Neural crest cell (in vitro differentiated cells): ENCODE measurements at places on chromosomes 4 and X. TPM values are rescaled to one million over a fixed set of nuclear protein-coding genes. Genes with fewer than 3 reads are reported as not detected.
A peak's percentile ranks its signal among the peaks of the same experiment; 100 is the strongest.

The CSAG3 gene
- total RNA-seq = not detected in 2 replicates

The IL13RA1 gene
- 9.9 and 10.2 TPM in 2 replicates for total RNA-seq

DNA sequence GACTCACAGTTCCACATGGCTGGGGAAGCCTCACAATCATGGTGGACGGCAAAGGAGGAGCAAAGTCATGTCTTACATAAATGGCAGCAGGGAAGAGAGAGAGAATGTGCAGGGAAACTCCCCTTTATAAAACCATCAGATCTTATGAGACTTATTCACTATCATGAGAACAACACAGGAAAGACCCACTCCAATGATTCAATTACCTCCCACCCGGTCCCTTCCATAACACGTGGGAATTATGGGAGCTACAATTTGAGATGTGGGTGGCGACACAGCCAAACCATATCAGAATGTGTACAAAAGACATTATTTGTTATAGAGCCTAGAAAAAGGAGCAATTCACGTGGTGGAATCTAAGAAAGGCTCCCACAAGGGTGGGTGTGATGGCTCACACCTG, 10.8 kb upstream of the HERC6 start:
- no peak overlapping the region for H3K4me3 ChIP-seq
- H3K4me1 ChIP-seq = no peaks in the 10 kb centered on the region
- H3K36me3 ChIP-seq = peaks cover 5% of the 10 kb centered on the region
- no peaks in the 10 kb centered on the region for H3K27me3 ChIP-seq
- DNase-seq = no peak

DNA sequence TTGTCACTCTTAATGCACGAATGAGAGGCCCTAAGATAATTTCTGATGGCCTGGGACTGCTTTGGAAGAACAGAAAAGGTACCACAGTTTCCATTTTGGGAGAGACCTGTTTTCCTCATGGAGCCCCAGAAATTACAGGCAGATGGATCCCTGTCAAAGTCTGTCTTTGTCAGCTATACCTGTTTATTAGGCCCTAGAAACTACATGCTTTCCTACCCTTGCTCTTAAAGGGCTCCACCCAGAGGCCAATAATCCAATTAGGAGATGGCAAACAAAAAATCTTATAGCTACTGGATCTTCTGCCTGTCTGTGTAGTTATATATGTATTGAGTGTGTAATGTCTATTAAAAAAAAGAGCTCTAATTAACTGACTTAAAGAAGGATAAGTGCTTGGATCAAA, 141.3 kb downstream of the NR3C2 start:
- H3K4me1 ChIP-seq = no peaks in the 10 kb centered on the region
- H3K27ac ChIP-seq = no peak overlapping the region
- peaks cover 6% of the 10 kb centered on the region for H3K36me3 ChIP-seq

DNA sequence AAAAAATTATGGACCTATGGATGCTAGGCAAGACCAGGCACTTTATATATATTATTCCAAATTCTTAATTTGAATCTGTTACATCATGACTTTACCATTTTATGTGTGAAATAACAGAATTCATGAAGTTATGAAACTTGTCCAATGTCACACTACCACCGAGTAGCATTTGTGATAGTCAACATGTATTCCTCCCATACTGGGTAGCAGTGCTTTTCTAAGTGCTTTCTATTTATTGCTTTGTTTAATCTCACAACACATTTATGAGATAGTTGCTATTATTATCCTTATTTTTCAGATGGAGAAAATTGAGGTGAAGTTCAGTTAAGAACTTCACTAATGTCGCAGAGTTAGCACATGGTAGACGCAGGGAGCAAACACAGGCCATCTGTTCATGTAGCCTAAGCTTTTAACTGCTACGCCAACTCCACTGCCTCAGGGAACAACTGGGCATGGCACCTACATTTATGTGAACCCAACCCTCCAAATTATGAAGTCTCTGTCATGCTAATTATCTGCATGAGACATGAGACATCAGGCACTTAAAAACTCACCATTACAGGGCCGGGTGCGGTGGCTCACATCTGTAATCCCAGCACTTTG, 20.8 kb downstream of the GUCY1A1 start:
- H3K27ac ChIP-seq = no peak overlapping the region
- H3K36me3 ChIP-seq = no peaks in the 10 kb centered on the region
- no peaks in the 10 kb centered on the region for H3K27me3 ChIP-seq
- no peak for DNase-seq

DNA sequence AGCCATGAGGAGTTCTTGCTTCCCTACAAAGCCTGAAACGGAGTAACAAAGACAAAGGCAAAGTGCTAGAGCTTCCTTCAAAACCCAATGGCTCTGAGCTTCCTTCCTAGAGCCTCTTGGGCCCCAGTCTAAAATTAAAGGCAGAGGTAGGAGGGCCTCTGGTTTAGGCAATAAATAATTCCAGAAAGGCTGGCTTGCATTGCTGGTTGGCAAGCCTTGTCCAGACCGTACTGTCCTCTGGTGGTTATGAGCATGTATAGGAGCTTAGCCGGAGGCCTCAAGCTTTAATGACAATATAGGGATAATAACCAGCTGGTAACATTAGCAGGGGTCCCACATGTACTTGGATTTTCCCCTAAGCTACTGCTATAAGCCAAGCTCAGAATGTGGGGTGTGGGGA, 237.3 kb downstream of the AR start:
- H3K27ac ChIP-seq = no peak overlapping the region
- H3K36me3 ChIP-seq = no peaks in the 10 kb centered on the region
- H3K27me3 ChIP-seq = no peaks in the 10 kb centered on the region
- DNase-seq = no peak

- H3K27ac ChIP-seq = no peak overlapping the region
- no peaks in the 10 kb centered on the region for H3K36me3 ChIP-seq
- H3K4me1 ChIP-seq = no peaks in the 10 kb centered on the region
- no peak for DNase-seq
- H3K4me3 ChIP-seq = no peak overlapping the region
Observed at GRCh38 chr4:29405116-29405515, 1315.1 kb upstream of the PCDH7 start.

DNA sequence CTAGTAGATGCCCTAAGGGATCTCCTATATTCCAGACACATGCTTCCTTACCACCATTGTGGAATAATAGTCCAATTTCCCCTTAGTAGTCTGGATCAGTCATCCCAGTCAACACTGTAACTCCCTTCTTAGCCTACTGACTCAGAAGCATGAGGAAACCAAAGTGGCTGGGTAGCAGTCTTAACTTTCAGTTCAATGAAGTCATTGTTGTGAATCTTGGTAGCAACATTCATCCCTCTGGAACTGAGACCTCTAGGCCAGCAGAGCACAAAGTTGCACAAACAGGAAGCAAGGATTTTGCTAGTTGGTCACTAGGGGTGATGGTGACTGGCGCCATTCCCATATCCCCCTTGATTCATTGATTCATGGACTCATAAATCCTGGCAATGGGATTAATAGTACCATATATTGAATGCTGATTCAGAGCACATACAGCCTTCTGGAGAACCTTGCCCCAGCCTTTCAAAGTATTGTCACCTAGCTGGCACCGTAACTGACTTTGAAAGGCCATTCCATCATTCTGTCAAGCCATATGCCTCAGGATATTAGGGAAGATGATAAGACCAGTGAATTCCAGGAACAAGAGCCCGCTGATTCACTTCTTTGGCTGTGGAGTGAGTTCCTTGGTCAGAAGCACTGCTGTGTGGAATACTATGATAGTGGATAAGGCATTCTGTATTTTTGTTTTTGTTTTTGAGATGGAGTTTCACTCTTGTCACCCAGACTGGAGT, 19.7 kb upstream of the GPAT3 start:
- H3K4me3 ChIP-seq = no peak overlapping the region
- H3K36me3 ChIP-seq = no peaks in the 10 kb centered on the region
- no peak overlapping the region for H3K27ac ChIP-seq
- peaks cover 7% of the 10 kb centered on the region for H3K4me1 ChIP-seq

DNA sequence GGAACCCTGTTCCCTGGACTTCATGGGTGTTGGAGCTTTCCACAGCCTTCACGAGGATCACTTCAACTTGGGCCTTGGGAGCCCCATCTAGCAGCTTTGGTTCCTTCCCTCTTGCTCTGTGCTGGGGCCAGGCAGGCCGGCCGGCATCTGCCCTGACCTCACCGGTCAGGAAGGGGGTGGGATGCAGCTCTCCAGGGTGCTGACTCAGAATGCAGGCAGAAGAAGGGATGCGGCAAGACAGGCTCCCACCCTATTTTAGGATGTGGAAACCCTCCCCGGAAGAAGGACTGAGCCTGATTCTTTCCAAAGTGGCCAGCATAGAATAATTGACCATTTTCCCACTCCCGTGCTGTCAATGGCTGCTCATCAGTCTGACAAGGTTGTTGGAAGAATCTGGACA, 47.1 kb downstream of the FHDC1 start:
- H3K27me3 ChIP-seq = no peaks in the 10 kb centered on the region
- H3K4me1 ChIP-seq = peaks cover 28% of the 10 kb centered on the region
- H3K36me3 ChIP-seq = no peaks in the 10 kb centered on the region
- peak; percentile 14 for DNase-seq

DNA sequence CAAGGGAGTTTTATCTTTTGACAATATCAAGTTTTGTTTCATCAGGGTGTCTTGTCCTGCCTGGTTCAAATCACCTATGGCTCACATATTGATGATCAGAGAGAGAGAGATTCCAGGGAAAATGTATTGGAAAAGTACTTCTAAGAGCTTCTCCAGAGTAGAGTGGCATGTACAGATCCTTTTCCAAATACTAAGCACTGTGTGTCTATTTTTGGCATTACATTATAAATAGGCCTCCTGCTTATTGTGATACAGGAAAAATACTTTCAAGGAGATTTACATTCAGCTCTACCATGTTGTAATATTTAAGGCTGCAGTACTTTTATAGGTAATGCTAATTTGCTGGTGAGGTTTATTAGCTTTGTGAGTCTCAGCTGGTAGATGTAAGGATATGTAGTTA, 100.8 kb downstream of the DCK start:
- H3K4me1 ChIP-seq = peaks cover 9% of the 10 kb centered on the region
- no peak overlapping the region for H3K4me3 ChIP-seq
- no peaks in the 10 kb centered on the region for H3K27me3 ChIP-seq
- H3K27ac ChIP-seq = no peak overlapping the region

DNA sequence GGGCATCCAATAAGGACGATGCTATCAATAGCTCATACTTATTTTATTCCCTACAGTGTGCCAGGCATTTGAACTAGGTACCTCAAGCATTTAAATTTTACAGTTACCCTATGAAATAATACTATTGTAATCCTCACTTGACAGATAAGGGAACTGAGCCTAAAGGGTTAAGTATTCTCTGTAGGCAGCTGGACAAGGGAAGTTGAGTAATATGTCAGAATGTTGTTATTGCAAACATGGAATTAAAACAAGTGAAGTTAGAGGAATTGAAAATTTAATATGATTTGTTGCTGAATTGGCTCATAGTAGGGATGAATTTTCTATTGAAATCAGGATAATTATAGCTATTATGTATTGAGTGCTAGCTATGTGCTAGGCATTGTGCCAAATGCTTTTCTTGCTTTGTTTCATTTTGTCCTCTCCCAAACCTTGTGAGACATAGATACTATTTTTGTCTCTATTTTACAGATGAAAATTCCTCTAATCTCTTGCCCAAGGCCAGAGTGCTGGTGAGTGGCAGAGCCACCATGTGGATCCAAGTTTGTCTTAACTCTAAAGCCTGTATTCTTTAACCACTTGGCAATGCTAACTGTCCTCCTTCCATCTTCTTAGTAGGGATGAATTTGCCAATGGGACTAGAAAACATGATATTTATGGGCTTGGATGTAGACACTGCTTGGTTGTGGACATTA, 58.1 kb downstream of the TMEM164 start:
- H3K4me3 ChIP-seq = no peak overlapping the region
- no peak for DNase-seq
- peaks cover 5% of the 10 kb centered on the region for H3K4me1 ChIP-seq
- peaks cover 15% of the 10 kb centered on the region for H3K36me3 ChIP-seq
- H3K27ac ChIP-seq = no peak overlapping the region

The RTL9 gene
- total RNA-seq = 0.30 and 0.37 TPM in 2 replicates

The MAGEE2 gene
- not detected in 2 replicates for total RNA-seq

The PAK3 gene
- total RNA-seq = 11.9 and 12.3 TPM in 2 replicates

DNA sequence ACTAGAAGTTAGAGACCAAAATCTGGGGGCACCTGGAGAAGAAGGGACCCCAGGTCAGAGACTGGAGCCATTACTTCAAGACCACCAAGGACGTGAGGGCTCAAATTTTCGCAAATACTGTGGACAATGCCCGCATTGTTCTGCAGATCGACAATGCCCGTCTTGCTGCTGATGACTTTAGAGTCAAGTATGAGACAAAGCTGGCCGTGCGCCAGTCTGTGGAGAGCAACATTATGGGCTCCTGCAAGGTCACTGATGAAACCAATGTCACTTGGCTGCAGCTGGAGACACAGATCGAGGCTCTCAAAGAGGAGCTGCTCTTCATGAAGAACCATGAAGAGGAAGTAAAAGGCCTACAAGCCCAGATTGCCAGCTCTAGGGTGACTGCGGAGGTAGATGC, 101.2 kb downstream of the NCAPG start:
- no peak overlapping the region for H3K4me3 ChIP-seq
- H3K4me1 ChIP-seq = no peaks in the 10 kb centered on the region
- H3K36me3 ChIP-seq = peaks cover 43% of the 10 kb centered on the region
- DNase-seq = no peak
- no peaks in the 10 kb centered on the region for H3K27me3 ChIP-seq

The VCX2 gene
- not detected in 2 replicates for total RNA-seq

- H3K27me3 ChIP-seq = no peaks in the 10 kb centered on the region
- H3K4me1 ChIP-seq = peaks cover 15% of the 10 kb centered on the region
- no peak for DNase-seq
- no peak overlapping the region for H3K4me3 ChIP-seq
- H3K27ac ChIP-seq = no peak overlapping the region
- no peaks in the 10 kb centered on the region for H3K36me3 ChIP-seq
Observed at GRCh38 chrX:71945237-71945805, 34.7 kb downstream of the NHSL2 start.

DNA sequence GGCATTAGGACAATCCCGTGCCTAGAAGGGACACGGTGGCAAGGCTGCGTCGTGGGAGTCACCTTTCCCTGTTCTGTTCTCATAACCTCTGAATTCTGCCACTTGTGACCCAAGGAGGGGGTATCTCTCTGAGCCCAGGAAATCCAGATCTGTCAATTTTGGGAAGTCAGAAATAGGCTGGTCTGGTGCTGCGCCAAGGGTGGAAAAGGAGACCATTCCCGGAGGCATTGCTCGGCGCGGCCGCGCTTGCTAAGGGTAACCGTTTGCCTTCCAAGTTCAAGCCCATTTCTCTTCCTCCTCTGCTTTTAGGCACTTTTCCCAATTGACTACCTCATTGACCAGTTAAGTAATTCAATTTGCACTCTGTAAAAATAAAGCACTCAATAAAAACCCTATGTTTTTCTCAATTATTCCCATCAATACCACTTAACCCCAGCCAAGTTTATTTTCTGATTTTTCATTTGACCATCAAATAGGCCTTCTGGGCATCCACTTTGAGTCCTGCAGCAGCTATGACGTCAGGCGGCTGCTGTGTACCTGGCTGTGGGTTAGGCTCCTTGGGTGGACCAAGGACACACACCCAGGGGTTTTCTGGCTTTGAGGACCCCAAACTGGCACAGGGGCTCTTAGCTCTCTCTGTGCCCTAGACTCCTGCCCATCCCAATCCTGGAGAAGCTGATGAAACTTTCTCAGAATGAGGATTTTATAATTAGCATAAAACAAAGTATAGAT, 12.5 kb downstream of the SORCS2 start:
- no peaks in the 10 kb centered on the region for H3K36me3 ChIP-seq
- peaks cover 6% of the 10 kb centered on the region for H3K27me3 ChIP-seq
- no peak overlapping the region for H3K4me3 ChIP-seq
- H3K4me1 ChIP-seq = peaks cover 36% of the 10 kb centered on the region
- no peak for DNase-seq
- H3K27ac ChIP-seq = no peak overlapping the region

The OTC gene
- 0.14 TPM in 1 of 2 replicates, not detected in the other for total RNA-seq

The VSIG4 gene
- not detected in 2 replicates for total RNA-seq

- H3K27me3 ChIP-seq = no peaks in the 10 kb centered on the region
- no peak for DNase-seq
- H3K4me3 ChIP-seq = no peak overlapping the region
- no peak overlapping the region for H3K27ac ChIP-seq
- no peaks in the 10 kb centered on the region for H3K36me3 ChIP-seq
Observed at GRCh38 chr4:72338060-72338459, 231.0 kb downstream of the ADAMTS3 start.
